ENCODE measurements at places on chromosomes 13 and 19.
A peak's percentile ranks its signal among the peaks of the same experiment; 100 is the strongest.

- no peak for DNase-seq
Observed at GRCh38 chr13:66532845-66533244, 697.3 kb downstream of the PCDH9 start.

- DNase-seq: no peak
Observed at GRCh38 chr13:91273675-91274074, 73.8 kb upstream of the MIR17HG start.

- DNase-seq: no peak
Observed at GRCh38 chr19:30235946-30236345, 136.2 kb upstream of the ZNF536 start.

DNA sequence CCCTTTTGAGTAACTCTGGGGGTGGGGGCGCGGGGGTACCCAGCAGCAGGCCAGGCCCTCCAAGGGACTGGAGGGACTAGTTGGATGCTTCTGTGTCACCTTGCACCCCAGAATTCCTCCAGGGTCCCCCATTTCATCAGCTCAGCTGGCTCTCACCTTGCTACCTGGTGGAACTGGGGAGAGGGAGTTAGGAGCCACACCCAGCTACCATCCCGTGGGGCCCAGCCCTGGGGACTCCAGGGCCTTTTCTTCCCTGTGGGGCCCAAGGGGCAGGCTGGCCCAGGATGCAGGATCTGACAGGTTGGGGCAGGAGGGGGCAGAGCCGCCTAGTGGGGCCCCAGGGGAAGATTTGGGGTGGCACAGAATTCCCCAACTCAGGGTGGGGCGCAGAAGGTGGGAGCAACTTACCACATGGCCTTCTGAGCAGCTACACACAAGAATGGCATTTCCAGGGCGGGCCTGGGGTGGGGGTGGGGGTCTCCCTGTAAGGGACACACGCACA lies 32.8 kb upstream of the NANOS3 start:
- DNase-seq: no peak

GRCh38 chr19:41330946-41331678 lies 21.1 kb downstream of the CCDC97 start:
- DNase-seq: no peak

DNA sequence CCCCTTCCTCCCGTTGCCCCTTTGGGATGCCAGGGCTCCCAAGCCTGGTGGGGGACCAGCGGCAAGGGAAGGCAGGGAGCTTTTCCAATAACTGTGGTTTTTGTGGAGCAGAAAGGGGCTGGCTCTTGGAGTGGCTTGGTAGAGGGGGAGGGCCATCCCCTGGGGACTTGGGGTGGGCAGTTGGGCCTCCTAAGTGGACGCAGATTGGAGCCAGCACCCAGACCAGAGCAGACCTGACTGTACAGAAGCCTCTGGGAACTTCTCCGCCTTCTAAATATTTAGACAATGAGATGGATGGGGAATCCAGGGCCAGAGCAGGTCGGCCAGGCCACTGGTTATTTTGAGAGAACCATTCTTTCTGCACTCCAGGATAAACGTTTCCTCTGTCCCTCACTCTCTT lies 4.2 kb downstream of the PTGIR start:
- DNase-seq: no peak

GRCh38 chr19:11347546-11348039 lies 1.3 kb downstream of the CCDC159 start:
- DNase-seq: no peak

DNA sequence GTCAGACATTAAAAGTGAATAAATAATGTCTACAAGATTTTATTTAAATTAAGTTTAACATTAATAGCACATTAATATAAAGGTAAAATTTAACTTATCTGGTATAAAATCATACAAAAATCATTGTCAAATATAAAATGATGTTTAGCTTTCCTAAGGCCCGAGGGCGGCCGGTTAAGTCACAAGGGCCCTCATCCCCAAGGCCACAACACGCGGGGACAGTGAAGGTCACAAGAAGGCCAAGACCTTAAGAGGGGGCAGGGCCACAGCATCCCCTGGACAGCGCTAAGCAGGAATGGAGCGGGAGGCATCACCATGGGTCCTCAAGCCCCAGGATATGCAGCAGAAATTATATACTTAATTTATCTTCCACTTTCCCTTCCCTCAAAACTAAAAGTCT lies 62.7 kb upstream of the ZNF85 start:
- DNase-seq: no peak

GRCh38 chr13:72884101-72884500 lies 102.2 kb downstream of the PIBF1 start:
- DNase-seq: no peak

GRCh38 chr13:23828866-23829265 lies 60.3 kb downstream of the MIPEP start:
- DNase-seq: no peak

DNA sequence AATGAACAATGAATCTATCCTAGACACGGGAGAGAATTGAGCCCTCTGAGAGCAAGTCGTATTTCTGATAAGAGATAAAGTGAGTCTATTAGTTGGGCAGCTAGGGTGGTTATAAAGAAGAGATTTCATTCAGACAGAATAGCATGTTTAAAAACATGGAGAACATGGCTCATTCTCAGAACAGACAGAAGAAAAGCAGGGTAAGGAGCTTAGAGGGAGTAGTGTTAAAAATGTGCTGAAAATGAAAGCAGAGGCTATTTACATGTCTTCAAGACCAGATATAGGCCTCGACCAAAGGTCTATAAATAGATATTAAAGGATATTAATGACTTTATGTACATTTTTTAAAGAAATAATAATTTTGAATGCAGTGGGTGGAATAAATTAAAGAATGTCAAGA lies 149.5 kb downstream of the SLITRK1 start:
- no peak for DNase-seq

DNA sequence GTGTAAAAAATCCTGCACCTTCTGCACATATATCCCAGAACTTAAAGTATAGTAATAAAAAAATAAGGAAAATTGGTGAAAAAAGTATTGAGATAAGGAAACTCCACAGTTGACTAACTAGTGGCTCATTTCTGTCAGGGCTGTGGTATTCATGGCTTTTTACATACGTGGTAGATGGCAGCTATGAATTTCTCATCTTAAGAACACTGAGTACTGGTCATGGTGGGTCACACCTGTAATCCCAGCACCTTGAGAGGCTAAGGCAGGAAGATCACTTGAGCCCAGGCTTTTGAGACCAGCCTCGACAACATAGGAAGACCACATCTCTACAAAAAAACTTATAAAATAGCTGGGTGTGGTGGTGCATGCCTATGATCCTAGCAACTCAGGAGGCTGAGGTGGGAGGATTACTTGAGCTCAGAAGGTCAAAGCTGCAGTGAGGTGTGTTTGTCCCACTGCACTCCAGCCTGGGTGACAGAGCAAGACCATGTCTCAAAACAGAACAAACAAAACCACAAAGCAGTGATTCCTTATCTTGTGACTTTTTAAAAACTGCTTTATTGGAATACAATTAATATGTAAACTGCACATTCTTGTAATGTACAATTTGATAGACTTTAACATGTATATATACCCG lies 16.8 kb downstream of the SLAIN1 start:
- no peak for DNase-seq

GRCh38 chr19:7631577-7631976 lies 1.9 kb downstream of the PCP2 start:
- no peak for DNase-seq

GRCh38 chr13:30295116-30295515 lies 12.2 kb downstream of the KATNAL1 start:
- no peak for DNase-seq

DNA sequence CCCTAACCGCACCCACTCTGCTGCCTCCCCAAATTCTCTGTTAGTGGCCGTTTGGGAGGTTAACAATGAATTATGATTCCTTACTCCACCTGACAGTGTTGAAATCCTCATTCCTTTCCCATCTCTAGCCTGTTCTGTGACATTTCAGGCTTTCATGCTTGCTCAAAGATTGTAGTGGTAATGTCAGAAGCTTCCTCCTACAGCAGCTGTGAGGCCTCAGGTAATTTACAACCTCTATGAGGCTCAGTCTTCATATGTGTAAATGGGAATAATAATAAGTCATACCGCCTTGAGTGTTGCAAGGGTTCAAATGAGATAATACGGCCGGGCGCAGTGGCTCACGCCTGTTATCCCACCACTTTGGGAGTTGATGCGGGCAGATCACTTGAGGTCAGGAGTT lies 977 bp upstream of the SLC1A5 start:
- no peak for DNase-seq

- peak; percentile 65 for DNase-seq
Observed at GRCh38 chr19:12777217-12778016, 2.1 kb upstream of the HOOK2 start.

GRCh38 chr19:3153286-3154230 lies 17.7 kb downstream of the GNA15 start:
- DNase-seq: no peak

- DNase-seq: no peak
Observed at GRCh38 chr13:60080850-60081249, 82.9 kb downstream of the DIAPH3 start.

DNA sequence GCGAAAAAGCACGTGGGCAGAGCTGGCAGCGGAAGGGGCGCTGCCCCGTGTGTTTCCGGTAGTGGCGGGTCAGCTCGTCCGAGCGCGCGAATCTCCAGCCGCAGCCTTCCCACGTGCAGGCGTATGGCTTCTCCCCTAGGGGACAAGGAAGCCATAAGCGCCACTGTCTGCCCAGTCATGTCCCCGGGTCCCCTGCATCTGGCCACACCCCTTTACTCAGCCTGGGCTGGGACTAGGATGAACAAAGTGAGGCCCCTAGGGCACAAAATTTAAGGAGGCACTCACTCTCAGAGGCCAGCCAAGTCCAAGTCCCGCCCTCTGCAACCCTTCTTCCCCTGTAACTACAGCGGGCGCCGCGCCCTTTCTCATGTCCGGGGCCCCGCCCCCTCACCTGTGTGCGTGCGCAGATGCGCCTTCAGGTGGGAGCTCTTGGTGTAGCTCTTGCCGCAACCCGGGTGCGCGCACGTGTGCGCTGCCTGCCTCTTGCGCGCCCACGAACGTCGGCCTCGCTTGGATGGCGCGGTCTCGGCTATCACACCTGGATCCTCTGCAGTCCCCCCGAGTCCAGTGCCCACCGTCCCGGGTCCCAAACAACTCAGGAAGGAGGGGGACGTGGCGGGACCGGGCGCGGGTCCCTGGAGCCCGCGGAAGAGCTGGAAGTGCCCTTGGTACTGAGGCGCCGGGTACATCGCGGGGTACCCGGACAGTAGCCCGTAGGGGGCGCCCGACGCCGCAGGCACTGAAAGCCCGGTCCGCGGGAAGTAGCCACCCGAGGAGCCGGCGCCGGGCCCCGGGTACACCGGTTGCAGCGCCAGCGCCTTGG lies 1.9 kb downstream of the KLF1 start:
- peak; percentile 72 for DNase-seq

- no peak for DNase-seq
Observed at GRCh38 chr13:27678306-27679040, 56.8 kb downstream of the POLR1D start.

DNA sequence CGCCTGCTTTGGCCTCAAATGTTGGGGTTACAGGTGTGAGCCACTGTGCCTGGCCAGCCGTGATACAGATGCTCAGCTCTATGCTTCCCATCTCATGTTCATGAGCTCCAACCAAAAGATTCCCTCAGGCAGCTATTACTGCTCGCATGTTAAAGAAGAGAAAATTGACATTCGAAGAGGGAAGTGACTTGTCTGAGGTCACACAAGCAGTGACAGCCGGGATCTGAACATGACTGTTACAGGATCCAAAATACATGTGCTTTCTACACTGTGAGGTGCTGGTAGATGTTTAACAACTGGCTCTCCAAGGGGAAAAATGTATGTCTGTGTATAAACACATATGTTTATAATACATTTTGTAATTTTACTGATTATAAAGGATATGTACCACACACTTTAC lies 11.3 kb downstream of the FPR1 start:
- DNase-seq: no peak

DNA sequence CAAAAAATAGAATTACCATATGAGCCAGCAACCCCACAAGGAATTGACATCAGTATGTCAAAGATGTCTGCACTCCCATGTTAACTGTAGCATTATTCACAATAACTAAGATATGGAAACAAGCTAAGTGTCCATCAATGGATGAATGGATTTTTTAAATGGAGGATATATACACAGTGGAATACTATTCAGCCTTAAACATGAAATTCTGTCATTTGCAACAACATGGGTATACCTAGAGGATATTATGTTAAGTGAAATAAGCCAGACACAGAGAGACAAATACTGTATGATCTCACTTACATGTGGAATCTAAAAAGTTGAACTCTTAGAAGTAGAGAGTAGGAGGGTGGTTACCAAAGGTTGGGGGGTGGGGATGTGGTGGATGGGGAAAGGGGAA lies 8.0 kb upstream of the ZNF567 start:
- no peak for DNase-seq

DNA sequence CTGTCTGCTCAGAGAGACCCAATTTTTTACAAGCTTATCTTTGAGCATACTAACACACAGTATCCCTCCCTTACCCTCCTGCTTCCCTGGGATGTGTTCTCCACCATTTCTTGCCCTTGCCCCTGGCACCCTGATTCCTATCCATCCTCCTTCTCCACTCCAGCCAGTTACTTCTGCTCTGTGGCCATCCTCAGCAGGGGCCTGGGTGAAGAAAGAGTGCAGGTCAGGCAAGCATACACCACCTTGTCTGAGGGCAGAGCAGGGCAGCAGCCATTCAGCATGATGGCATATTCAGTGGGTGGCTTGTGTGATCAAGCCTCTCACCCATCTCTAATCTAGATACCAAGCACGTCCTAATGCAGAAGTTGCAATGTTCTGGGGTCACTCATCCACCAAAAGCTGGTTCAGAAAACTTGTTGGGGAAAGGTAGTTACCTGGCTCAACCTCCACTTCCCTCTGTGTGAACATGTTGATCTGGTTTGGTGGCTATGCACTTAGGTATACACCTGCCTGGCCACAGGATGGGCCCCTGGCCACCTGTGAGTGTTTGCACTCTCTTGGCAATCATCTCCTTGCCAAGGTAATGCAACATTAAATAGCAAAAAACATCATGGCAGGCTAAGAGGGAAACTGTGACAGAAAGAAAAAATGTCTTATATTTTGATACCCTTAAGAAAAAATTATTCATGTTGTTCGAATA lies 900.3 kb upstream of the MIR17HG start:
- no peak for DNase-seq

- no peak for DNase-seq
Observed at GRCh38 chr13:78660495-78660857, 1.5 kb upstream of the OBI1 start.

- no peak for DNase-seq
Observed at GRCh38 chr13:77580748-77581147, 45.2 kb downstream of the SCEL start.

- DNase-seq: no peak
Observed at GRCh38 chr19:3151563-3152418, 16.0 kb downstream of the GNA15 start.

DNA sequence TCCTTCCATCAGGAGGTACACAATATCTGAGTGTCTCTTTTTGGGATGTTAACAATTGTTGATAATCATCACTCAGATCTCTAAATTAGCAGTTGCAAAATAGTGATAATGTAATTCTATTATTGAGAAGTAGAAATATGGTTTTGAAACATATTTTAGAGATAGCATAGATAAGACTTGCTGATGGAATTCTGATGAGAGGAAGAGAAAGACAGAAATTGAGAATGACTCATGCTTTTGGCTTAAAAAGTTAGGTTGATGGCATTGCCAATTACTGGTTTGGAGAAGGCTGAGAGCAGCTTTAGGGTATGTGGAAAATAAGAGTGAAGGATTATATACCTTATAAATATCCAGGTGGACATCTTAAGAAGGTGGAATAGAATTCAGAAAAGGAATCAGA lies 106.4 kb upstream of the EDNRB start:
- DNase-seq: no peak
